Occipital lobe (tissue), 3 donors: ENCODE measurements at places on chromosomes 11 and 22.

DNA sequence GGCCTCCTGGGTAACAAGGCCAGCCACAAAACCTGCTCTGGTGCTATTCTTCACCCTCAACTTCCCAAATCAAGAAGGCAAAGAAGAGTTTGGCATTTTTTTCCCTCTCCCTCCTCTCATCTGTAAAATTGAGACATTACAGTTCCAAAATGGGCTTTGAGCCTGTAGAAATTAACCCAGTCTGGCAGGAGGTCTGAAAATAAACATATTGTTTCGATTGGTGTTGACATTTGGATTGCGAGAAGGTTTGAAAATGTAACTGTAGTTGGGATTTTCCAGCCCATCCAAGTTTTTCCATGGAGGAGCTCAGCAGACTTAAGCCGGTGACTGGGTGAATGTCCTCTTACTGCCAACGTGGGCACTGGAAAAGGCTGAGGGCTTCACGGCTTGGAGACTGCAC, 35.0 kb upstream of the ALX4 start:
- DNase-seq = no peak

DNA sequence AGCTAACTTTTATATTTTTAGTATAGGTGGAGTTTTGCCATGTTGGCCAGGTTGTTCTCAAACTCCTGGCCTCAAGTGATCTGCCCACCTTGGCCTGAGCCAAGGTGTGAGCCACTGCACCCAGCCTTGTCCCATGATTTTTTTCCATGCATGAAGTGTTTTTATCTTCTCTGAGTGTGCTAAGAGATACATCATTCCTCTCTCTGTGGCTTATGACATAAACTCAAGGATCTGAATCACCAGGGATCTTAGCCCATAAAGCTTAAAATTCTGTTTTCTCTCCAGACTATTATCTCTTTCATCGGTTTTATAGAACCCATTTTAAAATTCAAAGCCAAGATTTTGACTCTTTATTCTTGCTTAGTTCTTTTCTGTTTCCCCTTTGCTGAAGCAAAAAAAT, 48.4 kb upstream of the C11orf58 start:
- no peak for DNase-seq

DNA sequence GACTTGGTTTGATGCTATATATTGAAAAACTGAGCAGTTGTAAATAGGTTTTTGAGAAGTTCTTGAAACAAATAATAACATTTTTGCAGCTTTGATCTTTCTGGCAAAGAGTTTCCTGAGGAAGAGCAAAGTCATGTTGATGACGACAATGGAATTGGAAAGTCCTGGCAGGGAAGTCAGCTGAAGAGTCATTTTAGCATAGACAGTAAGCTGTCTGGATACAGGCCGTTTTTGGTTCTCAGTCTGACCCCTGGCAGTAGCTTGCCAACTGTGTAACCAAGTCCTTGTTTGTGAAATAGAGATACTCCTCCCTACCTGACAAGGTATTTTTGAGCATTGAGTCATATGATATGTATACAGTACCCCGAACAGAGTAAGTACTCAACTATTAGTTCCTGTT, 193.3 kb downstream of the C11orf91 start:
- no peak for DNase-seq

- no peak for DNase-seq
Observed at GRCh38 chr11:77416357-77416756, 57.5 kb downstream of the PAK1 start.
